ENCODE measurements at places on chromosomes 5 and 9.

DNA sequence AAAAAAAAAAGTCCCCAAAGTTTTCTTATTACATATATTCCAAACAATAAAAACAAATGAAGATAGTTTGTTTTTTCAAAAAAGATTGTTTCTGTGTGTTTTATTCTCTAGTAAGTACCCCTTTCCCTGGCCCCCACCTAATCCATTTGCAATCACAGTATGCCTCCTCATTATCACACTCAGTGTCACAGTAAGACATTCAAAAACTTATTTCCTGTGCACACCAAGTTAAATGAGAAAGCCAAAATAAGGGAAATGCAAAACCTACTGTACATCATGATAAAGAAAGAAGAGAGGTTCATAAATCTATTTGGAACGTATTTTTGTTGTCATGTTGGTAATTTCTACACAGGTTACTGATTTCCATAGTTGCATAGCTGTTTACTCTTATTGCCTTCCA, 62.3 kb downstream of the ST8SIA4 start:
- no peak for DNase-seq

DNA sequence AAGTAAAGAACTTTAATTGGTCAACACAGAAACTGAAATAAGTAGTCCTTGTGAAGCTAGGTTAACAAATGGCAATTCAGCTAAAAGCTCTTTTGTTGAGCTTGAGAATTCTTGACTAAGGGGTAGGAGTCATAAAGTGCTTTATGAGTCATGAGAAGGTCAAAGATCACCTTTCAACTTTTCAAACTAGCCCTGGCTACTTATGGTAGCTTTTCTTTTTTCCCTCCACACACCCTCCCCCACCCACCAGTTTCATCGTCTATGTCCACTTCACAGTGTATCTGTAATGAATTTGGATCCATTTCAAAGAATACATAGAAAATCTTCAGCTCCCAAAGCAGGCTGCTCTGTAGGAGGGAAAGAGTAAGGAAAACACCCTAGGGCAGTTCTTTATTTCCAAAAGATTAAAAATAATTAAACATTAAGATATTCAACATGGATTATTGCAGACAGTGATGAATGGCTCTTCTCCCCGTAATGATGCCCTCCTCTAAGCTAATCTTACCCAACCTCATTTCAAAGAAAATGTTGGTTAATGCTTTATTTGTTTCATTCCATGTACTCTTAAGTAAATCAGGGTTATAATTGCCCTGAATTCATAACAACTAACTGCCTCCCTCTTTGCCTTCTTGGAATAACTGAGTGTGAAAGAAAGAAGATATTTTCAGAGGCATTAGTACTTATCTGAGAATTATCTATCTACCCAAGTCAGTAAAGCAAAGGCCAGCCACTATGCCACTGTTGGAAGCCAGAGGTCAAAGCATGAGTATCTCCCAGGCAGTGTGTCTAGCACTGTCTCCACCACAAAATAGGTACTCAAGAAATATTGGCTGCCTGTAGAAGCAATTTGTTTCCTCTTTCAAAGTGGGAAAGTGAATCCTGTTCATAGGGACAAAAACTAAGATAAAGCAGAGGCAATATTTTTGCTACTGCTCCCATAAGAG, 290.6 kb downstream of the PIK3R1 start:
- DNase-seq, result no peak

DNA sequence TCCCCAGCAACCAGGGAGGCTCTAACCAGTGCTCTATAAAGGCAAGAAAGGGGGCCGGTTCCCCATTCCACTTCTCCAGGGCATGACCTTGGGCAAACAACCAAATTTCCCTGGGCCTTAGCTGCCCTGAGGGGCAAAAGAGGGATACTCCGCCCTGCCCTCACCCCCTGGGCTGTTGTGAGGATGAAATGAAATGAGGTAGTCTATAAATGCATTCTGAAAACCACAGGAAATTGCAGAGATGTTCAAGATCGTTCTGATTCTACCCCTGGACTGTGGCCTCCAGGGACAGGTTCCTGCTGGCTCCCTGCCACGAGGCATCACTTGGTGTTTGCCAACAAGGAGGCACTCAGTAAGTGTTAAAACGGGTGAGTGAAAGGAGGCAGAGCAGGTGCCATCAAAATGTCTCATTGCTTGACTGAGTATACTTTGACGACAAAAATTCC, 5.7 kb downstream of the RAPGEF1 start:
- no peak for DNase-seq

GRCh38 chr5:61029456-61030162, 84.6 kb downstream of the NDUFAF2 start:
- DNase-seq, result no peak

DNA sequence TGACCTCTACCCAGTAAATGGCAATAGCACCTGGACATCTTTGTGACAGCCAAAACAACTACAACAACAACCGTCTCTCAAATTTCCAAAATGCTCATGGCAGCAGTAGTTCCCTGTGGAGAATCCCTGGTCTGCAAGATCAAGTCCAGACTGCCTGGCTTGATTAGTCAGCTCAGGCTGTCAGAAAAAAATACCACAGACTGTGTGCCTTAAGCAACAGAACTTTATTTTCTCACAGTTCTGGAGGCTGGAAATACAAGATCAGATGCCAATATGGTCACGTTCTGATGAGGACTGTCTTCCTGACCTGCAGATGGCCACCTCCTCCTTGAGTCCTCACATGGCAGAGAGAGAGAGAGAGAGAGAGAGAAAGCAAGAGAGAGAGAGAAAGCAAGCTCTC, 52.3 kb upstream of the MOCS2 start:
- DNase-seq, result no peak

- peak; percentile 82 for DNase-seq
Measured at GRCh38 chr9:19493174-19493811, 84.5 kb downstream of the ACER2 start.

- no peak for DNase-seq
Measured at GRCh38 chr9:16407617-16408016, 462.9 kb downstream of the BNC2 start.

- DNase-seq, result no peak
Measured at GRCh38 chr9:8262625-8263622, 463.3 kb upstream of the DMAC1 start.

DNA sequence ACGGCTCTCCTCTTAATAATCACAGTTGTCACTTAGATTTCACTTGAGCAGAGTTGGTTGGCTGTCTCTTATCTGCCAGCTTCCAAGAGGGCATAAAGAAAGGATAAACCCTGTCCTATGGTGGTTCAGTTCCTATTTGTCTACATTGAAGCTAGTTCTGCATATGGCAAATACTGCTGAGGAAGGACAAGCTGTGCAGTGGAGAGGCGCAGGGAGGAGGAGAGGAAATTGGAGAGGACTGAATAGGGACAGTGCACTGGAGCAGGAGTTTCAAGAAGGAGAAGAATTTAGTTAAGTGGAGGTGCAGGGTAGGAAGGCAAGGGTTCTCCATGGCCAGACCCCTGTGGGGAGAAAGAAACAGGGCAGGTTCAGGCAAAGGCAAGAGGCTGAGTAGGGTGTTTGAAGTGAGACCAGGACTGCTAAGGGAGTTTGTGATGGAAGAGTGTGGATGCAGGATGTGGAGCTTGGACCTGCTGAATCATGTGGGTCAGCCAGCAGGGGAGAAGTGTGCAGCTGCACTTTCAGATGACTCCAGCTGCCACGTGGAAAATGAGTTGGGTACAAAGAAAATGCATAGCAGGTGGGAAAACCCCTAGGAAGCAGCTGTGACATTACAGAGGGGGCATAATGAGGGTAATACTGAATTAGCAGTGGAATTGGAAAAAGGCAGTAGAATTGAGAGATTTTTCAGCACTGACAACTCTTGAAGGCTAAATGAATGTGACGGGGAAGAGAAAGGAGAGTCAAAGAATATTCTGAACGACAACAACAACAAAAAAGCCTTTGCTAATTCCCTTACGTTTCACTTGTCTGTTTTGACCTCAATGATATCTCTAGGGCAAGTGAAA, 66.8 kb downstream of the MAMDC2 start:
- no peak for DNase-seq

- DNase-seq, result no peak
Measured at GRCh38 chr5:116076496-116076895, 8.3 kb upstream of the COMMD10 start.

- no peak for DNase-seq
Measured at GRCh38 chr5:14869668-14870164, 1.9 kb downstream of the ANKH start.

DNA sequence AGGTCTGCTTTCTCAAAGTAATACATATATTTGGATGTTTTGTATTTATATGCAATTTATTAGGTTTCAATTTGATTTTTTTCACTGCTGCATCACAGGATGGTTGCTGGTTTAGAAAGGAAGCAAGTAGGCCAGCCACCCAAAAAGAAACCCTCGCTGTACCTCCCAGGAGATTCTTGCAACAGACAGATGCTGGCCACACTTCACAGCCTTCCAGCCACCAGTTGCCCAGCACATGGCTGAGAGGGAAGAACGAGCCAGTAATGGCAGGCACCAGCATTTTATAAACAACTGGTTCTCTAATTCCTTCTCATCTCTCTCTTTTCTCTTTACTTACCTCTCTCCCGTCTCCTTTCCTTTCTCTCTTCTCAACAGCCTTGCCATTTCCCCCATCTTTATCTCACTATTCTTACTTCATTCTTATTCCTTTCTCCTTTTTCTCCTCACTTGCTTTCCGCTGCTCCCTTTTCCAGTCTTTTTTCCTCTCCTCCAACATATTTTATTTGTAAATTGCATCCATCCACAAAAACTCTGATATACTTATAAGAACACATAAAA, 38.9 kb downstream of the EFNA5 start:
- no peak for DNase-seq
